ENCODE measurements at places on chromosomes 2 and 18.

- no peak for DNase-seq
Observed at GRCh38 chr2:239809391-239809790, 215.8 kb downstream of the NDUFA10 start.

- DNase-seq, result no peak
Observed at GRCh38 chr2:61151436-61151835, 10.6 kb upstream of the C2orf74 start.

DNA sequence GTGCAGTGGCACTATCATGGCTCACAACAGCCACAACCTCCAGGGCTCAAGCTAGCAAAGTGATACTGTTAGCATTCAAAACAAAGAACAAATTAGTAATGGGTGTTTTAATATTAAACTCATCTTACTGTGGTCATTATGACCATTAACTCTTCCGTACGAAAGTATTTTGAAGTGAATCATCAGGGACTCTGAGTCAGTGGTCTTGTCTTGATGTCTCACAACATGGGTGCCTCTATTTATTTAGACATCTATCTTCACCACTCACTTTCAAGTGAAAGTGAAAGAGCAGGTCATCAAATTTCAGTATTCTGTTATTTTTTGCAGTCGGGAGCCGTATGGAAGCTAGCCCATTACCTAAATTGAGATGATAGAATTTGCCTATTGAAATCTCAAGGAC lies 1118.2 kb downstream of the DPP10 start:
- no peak for DNase-seq

GRCh38 chr2:100262046-100262445 lies 60.3 kb downstream of the LONRF2 start:
- no peak for DNase-seq

DNA sequence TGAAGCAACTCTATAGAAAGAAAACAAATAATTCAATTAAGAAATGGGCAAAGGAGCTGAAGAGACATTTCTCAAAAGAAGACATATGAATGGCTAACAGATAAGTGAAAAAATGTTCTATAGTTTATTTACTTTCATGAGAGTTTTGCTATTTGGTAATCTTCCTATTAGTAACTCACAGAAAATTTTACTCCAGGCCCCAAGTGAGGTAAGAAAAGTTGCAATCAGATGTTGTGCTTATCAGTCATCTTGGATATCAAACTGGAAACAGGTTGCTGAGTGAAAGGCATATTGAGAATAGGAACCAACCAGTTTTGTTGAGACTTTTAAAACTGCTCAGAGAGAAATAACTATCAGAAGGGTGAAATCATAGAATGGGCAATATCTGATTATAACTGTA lies 1179.0 kb upstream of the ACVR2A start:
- DNase-seq, result no peak

DNA sequence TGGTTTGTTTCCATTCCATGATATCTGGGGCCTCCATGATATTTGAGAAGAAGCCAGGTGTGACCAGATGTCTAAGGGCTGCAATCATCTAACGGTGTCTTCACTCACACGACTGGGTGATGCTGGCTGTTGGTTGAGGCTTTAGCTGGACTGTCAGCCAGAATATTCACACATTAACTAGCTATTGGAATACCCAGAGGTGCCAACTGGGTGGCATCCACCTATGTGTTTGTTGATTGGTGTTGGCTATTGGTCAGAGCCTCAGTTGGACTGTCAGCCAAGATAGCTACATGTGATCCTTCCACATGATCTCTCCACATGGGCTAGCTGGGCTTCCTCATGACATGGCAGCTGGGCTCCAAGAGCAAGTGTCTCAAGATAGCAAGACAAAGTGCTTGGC lies 117.4 kb downstream of the CDCA7 start:
- no peak for DNase-seq

DNA sequence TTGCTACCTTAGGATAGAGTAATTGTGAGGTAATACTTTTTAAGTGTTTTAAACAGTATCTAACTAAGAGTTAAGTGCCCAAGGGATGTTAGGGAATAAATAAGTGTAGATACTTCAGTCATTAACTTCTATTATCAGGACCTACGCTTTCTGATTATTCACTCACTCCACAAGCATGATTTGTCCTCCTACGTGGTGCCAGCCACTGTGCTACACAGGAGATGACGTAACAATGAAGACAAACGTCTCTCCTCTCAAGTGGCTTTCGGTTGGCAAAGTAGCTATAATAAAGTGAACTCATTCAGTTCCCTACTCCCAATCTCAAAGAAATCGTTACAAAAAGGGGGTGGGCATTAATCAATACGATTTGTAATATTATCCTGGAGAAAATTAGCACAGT lies 100.9 kb upstream of the SETBP1 start:
- no peak for DNase-seq

- DNase-seq, result no peak
Observed at GRCh38 chr18:21056545-21056944, 55.1 kb downstream of the ROCK1 start.

DNA sequence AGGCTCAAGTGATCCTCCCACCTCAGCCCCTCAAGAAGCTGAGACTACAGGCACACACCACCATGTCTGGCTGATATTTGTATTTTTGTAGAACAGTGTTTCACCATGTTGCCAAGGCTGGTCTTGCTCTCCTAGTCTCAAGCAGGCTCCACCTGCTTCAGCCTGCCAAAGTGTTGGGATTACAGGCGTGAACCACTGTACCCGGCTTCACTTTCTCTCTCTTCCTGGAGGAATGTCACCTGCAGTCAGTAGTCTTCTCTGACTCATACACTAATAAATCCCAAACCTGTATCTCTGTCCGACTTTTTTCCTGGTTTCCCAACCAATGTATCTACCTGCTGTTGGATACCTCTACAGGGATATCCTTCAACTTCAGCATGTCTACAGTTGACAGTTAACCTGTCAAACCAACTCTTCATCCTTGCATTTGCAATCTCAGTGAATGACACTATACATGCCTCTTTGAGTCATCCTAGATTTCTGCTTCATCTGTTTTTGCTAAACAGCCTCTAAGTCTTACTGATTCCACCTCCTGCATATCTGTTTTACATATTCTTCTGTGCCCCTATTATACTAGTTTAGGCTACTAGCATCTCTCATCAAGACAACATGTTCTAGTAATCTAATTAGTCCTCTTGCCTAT lies 54.5 kb downstream of the RBBP8 start:
- no peak for DNase-seq

- no peak for DNase-seq
Observed at GRCh38 chr2:100682536-100682935, 119.7 kb downstream of the PDCL3 start.

- DNase-seq, result no peak
Observed at GRCh38 chr2:149732001-149732685, 144.6 kb upstream of the MMADHC start.

- peak; percentile 45 for DNase-seq
Observed at GRCh38 chr2:237471438-237472186, 15.4 kb upstream of the MLPH start.

GRCh38 chr18:56869189-56869777 lies 218.1 kb downstream of the WDR7 start:
- DNase-seq, result peak; percentile 78

GRCh38 chr2:74740395-74740740 lies 86.3 kb downstream of the SEMA4F start:
- DNase-seq, result no peak

- DNase-seq, result no peak
Observed at GRCh38 chr2:112034924-112035323, 20.1 kb upstream of the TMEM87B start.

DNA sequence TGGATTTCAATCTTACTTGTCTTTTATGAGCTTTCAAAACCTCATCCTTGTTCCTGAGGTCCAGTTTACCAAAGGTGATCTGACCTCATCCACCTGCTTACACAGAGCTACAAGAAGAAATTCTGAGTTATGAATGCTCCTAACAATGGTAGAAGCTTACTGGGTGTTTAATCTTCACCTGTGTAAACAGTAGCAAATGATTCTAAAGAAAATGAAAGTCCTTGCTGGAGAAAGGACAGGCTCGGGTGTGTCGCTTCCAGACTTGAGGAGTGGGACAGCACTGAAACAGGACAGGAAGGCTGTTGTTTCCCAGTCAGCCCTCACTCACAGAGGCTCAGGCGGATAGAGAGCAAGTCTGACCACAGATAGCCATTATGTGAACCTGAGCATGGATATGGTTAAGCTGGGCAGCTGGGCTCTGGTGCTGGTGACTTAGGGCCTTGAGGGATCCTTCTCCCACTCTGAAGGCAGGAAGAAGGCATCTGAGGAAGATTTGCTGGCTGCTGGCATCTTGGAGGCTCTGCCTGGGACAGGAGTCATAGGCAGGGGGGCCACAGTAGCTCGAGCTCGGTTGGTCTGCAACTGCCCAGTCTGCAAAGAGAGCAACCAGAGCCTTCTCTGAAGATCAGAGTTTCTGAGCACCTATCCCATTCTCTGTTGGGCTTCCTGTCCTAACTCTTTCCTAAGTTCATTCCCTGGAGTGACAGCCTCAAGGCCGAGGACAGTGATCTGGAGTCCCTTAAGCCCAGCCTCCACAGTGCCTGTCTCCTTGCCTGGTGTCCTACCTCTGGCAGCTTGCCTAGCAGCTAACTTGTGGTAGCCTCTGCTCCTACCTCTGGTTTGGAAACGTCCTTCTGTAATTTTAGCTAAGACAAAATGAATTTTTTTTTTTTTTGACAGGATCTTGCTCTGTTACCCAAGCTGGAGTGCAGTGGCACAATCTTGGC lies 4.0 kb downstream of the DOK1 start:
- DNase-seq, result no peak

GRCh38 chr2:176626796-176627195 lies 357.6 kb downstream of the MTX2 start:
- DNase-seq, result no peak

DNA sequence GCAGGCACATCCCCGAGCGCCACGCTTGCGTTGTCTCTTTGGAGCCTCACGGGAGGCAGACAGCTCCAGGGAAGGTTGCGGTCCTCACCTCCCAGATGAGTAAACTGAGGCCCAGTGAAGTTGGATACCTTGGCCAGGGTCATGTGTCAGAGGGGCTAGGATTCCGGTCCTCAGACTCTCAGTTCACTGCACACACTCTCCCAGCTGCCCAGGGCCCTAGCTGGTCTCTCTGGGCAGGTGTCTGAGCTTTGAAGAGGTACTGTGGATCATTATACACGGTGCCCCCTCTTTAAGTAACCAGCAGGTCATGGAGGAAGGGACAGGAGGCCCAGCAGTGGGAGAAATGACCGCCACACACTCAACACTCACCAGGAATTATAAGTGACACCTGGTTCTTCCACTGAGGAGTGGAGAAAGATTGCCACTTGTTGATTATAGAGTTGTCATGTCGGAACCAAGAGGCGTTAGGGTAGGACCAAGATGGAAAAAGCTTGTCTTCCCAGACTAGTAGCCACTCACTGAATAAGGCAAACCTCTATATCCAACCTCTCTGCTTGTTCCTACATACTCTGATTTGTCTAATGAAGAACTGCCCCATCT lies 588 bp downstream of the TMEM214 start:
- no peak for DNase-seq

DNA sequence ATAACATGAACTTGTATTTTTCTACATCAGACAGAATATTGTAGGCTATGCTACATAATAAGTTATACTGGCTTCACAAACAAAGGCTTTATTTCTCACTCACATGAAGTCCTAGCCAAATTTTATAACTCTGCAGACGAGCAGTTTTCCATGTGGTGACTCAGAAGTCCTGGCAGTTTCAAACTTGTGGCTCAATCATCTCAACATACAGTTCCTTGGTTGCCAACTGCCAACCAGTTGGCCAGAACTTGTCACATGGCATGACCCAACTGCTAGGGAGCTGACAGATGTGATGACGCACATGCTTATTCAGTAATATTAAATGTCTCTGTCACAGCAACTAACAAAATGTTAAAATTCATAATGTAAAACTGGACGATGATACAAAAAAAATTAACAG lies 63.8 kb upstream of the ZC3H15 start:
- no peak for DNase-seq

GRCh38 chr18:76621226-76621625 lies 126.2 kb upstream of the ZNF516 start:
- DNase-seq, result peak; percentile 82

DNA sequence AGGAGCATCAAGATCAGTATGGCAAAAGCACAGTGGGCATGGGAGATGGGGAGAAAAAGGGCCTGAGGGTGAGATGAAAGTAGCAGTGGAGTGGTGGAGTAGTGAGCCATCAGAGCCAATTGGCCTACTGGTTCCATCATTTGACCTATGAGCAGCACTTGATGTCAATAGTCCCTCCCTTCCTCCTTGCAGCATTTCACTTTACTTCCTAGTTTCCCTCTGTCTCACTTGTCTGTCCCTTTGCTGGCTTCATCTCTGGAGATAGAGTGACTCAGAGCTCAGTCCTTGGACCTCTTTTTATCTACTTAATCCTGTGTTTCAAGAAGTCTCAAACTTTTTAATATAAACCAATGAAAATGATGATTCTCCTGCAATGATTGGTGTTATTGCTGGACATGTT lies 32.1 kb downstream of the FBXO48 start:
- no peak for DNase-seq

- no peak for DNase-seq
Observed at GRCh38 chr18:80034852-80035406, 695 bp downstream of the RBFA start.

DNA sequence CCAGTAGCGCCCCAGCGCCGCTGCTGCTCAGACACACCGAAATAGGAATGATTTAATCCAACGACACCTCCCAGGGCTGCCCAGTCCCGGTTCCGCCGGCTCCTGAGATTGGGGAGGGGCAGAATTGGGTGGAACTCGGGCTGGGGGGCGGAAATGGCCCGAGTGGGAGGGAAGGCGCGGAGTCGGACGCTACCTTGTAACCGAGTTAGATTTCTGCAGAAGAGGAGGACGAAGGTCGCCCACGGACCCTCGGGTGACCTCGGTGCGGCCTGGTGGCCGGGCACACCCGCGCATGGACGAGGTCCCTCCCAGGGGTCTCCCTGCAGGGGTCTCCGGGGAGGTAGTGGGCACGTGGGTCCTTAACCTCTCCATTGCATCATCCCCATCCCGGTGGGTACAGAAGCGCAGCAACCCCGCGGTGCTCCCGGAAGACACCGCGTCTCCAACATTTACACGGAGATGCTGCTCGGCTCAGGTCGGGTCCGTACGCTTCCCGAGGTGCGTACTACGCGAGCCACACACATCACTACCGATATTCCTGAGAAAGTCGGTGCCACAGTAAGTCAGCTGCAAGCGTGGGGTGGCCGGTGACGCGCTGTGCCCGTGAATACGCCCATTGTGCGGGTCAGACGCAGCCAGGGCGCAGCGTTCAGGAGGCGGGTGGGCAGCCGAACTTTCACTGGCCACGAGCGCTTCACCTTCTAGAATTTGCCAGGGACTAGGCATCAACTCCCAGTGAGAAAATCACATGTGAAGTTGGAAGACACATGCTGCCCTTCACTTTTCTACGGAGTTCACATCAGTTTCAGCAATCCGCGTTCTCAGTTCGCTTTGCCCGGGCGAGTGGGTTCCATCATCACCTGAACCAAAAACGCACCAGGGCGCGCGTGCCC lies 3.0 kb downstream of the ZNF516 start:
- peak; percentile 68 for DNase-seq

GRCh38 chr2:36680012-36680411 lies 16.5 kb upstream of the VIT start:
- no peak for DNase-seq

GRCh38 chr2:169137924-169138323 lies 68.6 kb downstream of the DHRS9 start:
- no peak for DNase-seq

GRCh38 chr2:222884805-222885424 lies 24.1 kb downstream of the ACSL3 start:
- DNase-seq, result no peak

- no peak for DNase-seq
Observed at GRCh38 chr2:38254796-38255195, 122.3 kb downstream of the ATL2 start.

- peak; percentile 41 for DNase-seq
Observed at GRCh38 chr18:62525608-62526007, 2.8 kb downstream of the ZCCHC2 start.
